SK-MEL-5 (cell line): ENCODE measurements at places on chromosomes 6 and 20.
A peak's percentile ranks its signal among the peaks of the same experiment; 100 is the strongest.

- no peak for DNase-seq
Observed at GRCh38 chr6:157747370-157747769, 75.7 kb upstream of the SNX9 start.

DNA sequence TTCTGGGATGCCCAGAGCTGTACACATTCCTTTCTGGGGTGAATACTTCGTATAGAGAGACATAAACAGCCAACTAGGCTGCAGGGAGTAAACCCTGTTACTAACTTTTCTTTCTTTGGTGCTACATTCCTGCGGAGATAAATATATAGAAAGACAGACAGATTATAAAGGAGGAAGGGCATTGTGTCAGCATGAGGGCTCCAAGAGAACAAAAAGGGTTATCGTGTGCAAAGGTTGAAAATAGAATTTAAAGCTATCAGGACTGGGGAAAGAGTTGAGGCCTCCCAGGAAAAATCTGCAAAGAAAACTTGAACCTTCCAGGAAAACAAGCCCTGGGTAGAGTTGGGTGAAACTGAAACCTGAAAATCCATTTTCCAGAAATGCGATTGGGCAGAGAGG lies 68.0 kb downstream of the TMEM170B start:
- no peak for DNase-seq

DNA sequence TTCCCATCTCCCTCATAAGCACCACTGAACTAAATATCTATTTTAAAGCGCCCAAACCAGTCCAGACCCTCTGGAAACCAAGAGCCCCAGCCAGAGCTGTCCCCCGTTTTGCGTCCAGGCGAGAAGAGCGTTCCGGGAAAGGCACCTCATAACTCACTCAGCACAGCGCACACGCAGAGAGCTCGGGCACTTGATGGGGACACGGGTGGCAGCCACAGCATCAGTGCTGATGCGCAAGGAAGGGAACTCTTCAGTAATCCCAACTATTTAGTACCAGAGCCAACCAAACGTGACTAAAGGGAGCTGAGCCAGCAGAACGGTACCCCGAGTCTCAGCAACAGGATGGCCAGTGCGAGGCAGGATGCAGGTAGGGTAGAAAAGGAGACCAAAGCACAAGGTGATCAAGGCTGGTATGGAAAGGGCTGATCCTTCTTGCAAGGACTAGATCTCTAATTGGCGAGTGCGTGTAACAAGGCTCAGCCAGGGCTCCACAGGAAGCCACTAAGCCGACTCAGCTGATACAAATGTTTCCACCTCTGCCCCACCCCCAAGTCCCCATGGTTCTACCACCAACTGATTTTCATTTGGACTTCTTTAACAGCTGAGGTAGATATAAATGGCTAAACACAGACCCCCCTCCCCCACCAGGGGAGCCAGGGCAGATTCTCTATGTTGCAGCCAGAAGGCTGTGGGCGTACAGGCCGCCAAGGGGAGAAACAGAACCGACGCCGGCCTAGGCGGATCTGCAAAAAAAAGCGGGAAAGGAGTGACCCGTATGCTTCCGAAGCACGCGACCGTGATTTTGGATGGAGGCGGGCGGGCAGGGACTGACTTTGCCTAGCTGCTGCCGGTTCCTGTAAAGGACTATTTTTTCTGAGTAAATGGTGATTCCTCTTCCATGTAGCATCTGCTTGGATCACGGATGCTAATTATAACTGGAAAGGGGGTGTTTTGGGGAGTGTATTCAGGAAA lies 183.5 kb upstream of the COL21A1 start:
- no peak for DNase-seq

GRCh38 chr6:50913105-50913770 lies 94.6 kb downstream of the TFAP2B start:
- DNase-seq, result no peak

DNA sequence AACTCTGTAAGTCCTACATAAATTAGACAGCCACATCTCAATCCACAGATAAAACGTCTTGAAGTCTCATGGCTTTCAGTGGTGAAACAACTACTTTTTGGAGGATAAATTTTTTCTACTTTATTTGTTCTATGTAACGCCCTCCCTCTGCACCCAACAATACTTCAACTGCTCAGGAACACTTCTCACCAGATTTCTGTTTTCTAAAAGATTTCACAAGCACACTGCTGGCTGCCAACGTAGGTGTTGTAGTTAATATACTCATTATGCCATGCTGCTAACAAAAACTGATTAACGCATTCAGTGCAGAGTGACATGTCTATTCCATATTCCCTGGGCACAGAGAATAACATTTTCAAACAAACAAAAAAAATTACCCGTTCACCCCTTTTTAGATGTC lies 10.2 kb downstream of the USP49 start:
- DNase-seq, result no peak

GRCh38 chr6:149012040-149012545 lies 265.3 kb downstream of the UST start:
- peak; percentile 3 for DNase-seq

GRCh38 chr6:150721418-150722266 lies 122.0 kb downstream of the PLEKHG1 start:
- DNase-seq, result no peak

GRCh38 chr6:17096096-17096495 lies 5.8 kb upstream of the STMND1 start:
- DNase-seq, result peak; percentile 22

GRCh38 chr20:19554666-19555065 lies 203.4 kb upstream of the RIN2 start:
- DNase-seq, result no peak

DNA sequence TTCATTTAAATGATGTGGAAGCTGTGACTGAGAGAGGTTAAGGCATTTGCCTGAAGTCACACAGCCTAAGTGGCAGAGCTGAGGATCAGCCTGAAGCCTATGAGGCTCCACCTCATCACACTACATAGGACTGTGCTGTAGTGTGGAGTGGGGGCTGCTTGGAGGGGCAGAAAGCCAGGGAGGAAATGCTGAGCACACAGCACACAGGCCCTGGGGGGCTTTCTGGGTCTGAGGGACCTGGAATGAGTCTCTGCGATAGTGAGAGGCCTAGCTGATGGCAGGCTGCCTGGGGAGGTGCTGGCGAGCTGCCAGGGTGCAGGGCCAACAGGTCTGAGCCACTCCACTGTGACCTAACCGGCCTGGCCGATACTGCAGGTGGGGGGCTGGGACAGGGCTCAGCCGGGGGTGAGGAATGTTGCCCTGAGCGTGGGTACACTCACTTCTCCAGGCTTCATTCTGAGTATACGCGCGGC lies 2.2 kb upstream of the ARHGAP40 start:
- no peak for DNase-seq

GRCh38 chr6:121354764-121355163 lies 20.5 kb upstream of the TBC1D32 start:
- peak; percentile 11 for DNase-seq

GRCh38 chr6:145809211-145809610 lies 5.4 kb downstream of the FBXO30 start:
- DNase-seq, result no peak

DNA sequence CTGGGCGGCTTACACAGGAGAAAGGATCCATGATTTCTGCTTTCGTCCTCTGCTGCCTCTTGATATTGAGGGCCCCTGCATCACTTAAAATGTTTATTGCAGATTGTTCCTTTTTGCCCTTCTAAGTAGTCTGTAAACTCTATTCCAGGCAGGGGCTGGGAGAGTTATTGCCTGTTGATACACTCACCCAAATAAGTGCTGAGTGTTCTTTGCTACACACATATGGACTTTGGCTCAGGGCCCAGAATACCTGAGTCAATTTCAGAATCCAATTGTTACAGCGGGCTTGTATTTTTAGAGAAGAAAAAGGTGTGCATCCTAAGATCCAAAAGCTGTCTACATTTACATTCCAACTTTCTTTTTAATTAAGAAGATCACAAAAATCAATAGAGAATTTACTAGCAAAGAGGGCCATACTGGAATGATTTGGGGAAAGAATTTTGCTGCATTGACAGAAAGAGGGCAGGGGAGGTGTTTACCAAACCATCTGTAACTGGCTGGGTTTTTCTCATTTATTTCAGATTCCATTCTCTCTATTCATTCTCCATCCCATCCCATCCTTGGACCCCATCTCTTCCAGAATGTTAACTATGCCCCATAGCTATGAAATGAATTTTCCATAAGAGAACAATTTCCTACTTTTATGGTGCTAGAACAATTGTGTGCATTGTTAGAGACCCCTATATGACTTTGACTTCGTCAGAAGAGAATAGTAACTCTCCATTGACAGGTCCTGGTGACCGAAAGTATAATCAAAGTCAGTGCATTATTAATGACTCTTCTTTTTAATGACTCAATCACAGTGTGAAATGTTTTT lies 959.9 kb upstream of the FLRT3 start:
- DNase-seq, result peak; percentile 66

DNA sequence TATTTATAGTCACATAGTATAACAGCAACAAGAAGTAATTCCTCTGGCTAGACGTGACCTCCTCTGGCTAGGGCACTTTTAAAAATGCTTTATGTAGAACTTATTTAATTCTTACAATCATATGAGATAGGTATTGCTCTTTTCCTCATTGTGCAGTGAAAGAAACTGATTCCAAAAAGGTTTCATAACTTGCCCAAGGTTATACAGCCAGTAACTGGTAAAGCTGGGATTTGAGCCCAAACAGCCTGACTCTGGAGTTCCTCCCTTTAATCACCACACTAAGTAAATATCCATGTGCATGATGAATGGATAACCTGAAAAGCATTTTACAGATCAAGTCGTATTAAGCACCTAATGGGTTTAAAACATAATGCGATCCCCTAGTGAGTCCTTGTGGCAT lies 214.6 kb downstream of the PRL start:
- DNase-seq, result no peak

DNA sequence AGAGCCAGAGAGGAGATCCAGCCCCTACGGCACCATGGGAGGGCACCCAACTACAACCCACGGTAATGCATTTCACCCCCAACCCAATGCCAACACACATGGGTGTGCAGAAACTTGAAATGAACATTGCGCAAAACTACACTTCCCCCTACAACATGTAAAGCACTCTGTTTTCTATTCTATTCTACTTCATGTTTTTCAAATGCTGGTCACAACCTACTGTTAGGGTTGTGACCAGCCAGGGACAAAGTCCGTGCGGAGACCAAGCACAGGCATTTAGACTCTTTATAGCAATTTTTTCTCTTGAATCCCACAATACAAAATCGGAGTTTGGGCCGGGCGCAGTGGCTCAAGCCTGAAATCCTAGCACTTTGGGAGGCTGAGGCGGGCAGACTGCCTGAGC lies 90.6 kb downstream of the MRPL14 start:
- DNase-seq, result no peak

GRCh38 chr6:129774697-129775447 lies 64.9 kb upstream of the ARHGAP18 start:
- DNase-seq, result peak; percentile 83

- DNase-seq, result no peak
Observed at GRCh38 chr20:51934301-51935002, 132.1 kb upstream of the SALL4 start.

GRCh38 chr20:58511861-58512260 lies 3.3 kb downstream of the APCDD1L start:
- no peak for DNase-seq

- no peak for DNase-seq
Observed at GRCh38 chr6:72740135-72740534, 118.3 kb downstream of the KCNQ5 start.

GRCh38 chr6:101352316-101352715 lies 41.2 kb upstream of the GRIK2 start:
- DNase-seq, result no peak

DNA sequence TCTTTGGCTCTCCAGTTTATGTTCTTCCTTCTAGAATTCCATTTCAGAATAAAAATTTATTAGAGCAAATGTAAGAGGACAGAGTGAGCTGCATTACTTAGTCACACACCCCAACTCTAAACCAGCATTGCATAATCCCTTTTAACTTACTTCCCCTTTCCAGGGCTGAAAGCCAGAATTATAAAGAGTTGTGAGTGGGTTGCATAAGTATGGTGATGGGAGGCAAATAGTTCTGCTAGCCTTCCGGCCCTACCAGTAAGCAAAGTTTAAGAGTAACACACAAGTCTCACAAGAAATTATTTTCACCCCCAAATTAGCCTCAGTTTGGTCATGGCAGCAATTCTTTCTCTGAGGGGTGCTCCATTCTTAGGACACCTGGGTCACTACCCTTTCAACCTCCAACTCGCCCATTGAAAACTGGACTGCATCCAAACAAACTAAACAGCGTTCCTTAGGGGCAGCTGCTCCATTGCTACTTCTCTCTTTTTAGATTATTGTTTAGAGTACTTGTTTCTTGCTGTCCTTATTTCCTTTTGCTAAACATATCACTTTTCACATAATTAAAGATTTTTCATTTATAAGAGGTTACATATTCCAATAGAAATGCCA lies 1.6 kb downstream of the KIAA0408 start:
- no peak for DNase-seq

DNA sequence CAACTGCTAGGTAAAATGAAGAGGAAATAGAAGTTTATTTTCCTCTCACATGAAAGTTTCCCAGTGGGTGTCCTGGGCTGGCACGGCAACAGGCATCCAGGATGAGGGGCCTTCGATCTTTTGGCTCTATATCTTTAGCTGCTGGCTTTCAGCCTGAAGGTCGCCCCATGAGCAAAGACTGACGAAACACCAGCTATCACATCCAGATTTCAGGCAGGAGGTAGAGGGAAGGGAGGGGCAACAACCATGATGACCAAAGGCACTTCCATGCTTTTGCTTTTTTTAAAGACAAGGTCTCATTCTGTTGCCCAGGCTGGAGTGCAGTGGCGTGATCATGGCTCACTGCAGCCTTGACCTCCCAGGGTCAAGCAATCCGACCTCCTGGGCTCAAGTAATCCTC lies 387.9 kb downstream of the RNGTT start:
- no peak for DNase-seq

- no peak for DNase-seq
Observed at GRCh38 chr6:89711801-89712200, 73.3 kb upstream of the LYRM2 start.

- DNase-seq, result peak; percentile 63
Observed at GRCh38 chr6:52284131-52284459, 447 bp downstream of the MCM3 start.

DNA sequence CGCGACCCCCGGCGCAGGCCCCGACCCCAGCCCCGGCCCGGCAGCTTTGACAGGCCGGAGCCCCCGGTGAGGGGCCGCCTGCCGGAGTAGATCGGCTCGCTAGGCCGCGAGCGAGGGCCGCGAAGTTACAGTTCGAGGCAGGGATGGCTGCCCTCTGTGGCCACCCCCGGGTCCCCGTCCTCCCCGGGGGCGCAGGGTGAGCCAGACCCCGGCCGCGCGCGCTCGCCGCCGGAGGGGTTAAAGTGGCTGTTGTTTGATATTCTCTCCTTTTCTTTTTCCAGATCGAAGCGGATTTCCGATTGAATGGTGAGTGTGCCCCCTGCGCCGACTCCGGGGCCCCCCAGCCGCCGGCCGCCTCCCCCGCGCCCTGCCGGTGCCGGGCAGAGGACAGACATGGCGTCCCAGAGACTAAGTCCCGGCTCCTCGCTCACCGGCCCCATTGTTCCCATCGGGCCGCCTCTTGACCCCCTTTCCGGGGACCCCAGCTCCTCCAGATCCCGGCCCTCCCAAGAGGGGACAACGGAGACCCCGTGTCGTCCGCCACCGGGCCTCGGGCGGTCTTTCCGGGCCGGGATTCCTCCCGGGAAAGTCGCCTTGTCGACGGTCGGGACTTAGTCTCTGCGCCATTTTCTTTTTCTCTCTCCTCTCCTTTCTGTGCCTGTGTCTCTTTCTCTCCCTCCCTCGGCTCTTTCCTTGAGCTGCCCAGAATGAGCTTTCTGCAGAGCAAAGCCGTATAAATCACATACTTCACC lies 704 bp downstream of the TOP1 start:
- peak; percentile 38 for DNase-seq

- peak; percentile 71 for DNase-seq
Observed at GRCh38 chr6:12911427-12911826, 194.9 kb downstream of the PHACTR1 start.

GRCh38 chr20:2576317-2576727 lies 39.9 kb downstream of the TMC2 start:
- no peak for DNase-seq
